ENCODE measurements at places on chromosomes 4 and X.
A peak's percentile ranks its signal among the peaks of the same experiment; 100 is the strongest.

DNA sequence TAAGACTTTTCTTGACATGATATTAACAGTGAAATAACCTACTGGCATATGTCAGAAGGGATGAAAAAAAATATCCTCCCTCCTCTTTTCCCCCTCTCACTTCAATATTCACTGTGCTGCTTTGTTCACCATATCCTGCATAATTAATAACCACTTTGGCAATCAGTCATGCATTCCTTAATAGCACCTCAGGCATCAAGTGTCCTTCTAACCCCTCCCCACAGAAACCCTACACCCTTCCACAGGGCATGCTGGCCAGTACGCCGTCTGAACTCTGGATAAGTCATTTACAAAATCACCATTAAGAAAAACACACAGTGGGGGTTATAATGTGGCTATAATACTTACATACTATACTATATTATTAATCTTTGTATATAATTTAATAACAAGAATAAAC lies 165.9 kb downstream of the PDGFC start:
- no peak for DNase-seq

DNA sequence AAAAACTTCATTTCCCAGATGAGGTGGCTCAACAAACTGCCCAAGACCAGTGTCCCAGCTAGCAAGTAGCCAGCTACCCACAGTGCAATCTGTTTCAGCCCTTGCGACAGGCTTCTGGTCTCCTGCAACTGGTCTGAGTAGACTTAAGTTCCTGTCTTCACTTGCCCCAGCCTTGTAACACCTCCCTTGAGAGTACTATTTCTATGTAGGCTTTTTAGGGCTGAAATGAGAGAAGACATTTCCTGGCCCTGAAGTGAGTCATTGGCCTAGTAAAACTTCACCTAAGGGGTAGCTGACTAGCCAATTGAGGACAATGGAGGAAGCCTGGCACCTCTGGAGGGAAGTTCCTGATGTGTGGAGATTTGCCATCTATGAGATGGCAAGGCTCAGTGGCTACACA lies 80.1 kb upstream of the STIM2 start:
- no peak for DNase-seq

- DNase-seq, result no peak
These were observed 601.3 kb downstream of the SPRY1 start for GRCh38 chr4:123997776-123998449.

DNA sequence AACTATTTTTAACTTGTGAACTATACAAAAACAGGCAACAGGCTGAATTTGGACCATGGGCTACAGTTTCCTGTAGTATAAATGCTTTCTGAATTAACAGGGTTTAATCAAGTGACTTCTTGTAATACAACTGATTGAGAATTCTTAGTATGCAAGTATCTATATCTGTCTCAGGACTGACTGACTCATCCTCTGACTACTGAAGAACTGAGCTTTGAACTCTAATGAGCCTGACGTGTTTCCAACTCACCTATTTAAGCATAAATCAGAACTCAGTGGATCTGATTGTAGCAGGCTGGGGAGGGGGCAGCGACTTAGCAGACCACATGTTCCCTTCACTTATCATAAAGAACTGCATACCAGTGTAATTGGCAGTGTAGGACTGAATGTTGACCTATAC lies 7.8 kb downstream of the SPATA4 start:
- DNase-seq, result no peak

DNA sequence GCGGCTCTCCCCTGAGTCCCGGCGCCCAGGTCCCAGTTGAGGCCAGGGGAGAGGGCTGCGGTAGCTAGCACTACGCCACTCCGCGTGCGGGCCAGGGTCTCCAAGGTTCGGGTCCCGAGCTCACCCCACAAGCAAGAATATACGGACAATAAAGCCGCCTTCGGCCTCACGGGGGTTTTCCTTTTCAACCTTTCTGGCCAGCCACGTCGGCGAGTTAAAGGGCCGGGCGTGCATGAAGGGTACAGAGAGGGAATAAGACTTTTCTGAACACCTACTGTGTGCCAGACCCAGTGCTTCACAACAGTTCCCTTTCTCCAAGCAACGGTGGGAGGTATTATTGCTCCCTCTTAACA lies 138.5 kb upstream of the ZIC3 start:
- DNase-seq, result no peak

- no peak for DNase-seq
These were observed 31.9 kb upstream of the CLTRN start for GRCh38 chrX:15696516-15696915.

DNA sequence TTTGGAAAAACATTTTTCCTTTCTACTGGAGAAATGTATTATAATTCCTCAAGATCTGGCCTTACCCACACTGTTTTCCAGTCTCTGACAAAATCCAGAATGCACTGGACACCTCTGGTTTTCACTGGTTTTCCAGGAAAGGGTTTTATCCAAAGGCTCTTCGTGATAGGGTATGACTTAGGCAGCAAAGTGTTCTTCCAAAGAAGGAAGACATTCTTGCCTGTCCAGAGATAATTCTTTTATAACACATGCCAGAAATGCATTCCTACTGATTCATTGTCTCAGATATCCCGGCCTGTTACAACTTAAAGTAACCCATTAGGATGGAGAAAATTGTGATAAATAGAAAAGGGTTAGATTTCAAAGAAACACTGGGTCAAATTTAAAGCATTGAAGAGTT lies 2343.1 kb downstream of the PCDH7 start:
- DNase-seq, result no peak

DNA sequence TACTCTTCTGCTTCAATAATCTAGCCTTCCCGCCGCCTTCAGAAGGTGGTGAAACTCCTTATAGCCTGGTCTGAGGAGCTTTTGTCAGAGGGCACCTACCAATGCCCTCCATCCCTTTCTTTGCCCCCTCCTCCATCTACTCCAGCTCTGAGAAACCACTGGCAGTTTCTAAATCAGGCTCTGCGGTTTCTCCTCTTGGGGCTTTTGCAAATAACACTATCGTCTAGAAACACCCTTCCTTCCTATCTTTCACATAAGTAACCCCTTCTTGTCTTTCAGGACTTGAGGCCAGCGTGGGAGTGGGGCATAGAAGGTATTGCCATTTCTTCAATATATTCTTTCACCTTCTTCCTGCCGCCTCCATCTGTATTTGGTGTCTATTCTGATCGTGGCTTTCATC lies 1.2 kb upstream of the EFHC2 start:
- peak; percentile 6 for DNase-seq

- peak; percentile 51 for DNase-seq
These were observed 11.9 kb downstream of the CA5B start for GRCh38 chrX:15749642-15750610.

GRCh38 chr4:146338512-146338911 lies 124.2 kb downstream of the REELD1 start:
- peak; percentile 33 for DNase-seq

GRCh38 chrX:84216406-84216805 lies 28.4 kb upstream of the RPS6KA6 start:
- DNase-seq, result no peak

DNA sequence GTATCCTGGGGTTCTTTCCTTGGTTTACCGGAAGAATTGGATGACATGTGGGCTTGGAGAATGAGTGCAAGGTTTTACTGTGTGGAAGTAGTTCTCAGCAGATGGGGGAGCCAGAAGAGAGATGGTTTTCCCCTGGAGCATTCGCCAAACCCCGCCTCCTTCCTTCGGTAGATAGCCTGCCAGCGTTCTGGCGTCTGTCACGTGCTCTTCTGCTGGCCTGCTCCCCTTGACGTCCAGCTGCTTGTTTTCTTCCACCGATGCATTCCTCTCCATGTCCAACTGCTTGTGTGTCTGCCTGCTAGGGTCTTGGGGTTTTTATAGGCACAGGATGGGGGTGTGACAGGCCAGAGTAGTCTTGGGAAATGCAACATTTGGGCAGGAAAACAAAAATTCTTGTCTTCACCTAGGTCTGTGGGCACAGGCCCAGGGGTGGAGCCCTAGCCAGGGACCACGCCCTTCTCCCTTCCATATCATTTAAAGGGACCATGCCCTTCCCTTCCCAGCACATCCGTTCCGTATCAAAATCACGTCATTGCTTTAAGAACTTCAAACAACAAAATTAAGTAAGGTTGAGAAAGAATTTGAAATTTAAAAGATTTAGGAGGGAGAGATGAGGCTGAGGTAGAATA lies 538.7 kb upstream of the SMIM31 start:
- no peak for DNase-seq
